Esophagus mucosa (tissue), 1 donor: ENCODE measurements at places on chromosomes 13 and 19. TPM values are rescaled to one million over a fixed set of nuclear protein-coding genes. Genes with fewer than 3 reads are reported as not detected.

DNA sequence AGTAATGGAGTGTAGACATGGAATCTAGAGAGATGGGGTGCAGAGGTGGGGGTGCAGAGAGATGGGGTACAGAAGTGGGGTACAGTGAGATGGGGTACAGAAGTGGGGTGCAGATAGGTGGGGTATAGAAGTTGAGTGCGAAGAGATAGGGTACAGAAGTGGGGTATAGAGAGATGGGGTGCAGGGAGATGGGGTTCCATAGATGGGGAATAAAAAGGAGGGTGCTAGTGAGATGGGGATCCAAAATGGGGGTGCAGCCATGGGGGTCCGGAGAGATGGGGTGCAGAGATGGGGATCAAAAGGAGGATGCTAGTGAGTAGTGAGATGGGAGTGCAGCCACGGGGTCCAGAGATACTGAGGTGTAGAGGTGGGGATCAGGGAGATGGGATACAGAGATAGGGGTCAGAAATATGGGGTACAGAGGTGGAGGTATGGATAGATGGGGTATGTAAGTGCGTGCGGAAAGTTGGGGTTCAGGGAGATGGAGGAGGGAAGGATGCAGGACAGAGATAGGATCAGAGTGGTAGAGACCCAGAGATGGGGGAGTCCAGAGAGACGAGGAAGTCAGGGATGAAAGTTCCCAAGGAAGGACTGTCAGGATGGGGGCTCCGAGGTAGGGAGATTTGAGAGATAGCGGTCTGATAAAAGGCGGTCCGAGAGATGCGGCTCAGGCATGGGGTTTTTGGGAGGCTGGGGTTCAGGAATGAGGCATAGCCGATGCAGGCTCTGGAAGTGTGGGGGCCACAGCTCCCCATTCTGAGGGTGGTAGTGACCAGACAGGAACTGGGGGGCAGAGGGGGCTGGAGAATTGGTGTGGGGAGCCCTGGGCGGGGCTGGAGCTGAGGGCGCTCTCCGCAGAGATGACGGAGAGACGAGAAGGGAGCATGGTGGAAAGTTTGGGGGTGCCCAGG lies 3.4 kb downstream of the PALM3 start:
- no peak for ATAC-seq

- peak; percentile 10 for ATAC-seq
Measured at GRCh38 chr13:51620165-51620983, 36.1 kb downstream of the WDFY2 start.

DNA sequence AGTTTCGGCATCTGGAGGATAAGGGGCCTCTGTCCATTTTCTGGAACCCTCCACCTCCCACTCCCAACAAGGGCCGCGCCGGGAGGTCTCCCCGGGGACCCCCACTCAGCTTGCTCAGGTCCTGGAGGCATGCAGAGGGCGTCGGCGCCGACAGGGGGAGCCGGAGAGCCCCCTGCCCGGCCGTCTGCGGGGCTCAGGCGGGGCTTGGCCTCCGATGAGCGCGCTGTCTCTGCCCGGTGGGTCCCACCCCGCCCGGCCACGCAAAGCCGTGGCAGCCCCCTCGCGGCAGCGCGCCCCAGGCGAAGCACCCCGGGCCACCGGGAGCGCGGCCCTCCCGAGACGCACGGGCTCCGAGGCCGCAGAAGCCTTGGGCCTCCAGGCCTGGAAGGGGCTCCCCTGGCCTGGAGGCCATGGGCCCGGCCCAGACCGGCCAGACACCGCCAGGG lies 149.7 kb upstream of the ZNF536 start:
- no peak for ATAC-seq

- no peak for ATAC-seq
Measured at GRCh38 chr19:13968999-13969398, 16.7 kb downstream of the DCAF15 start.

DNA sequence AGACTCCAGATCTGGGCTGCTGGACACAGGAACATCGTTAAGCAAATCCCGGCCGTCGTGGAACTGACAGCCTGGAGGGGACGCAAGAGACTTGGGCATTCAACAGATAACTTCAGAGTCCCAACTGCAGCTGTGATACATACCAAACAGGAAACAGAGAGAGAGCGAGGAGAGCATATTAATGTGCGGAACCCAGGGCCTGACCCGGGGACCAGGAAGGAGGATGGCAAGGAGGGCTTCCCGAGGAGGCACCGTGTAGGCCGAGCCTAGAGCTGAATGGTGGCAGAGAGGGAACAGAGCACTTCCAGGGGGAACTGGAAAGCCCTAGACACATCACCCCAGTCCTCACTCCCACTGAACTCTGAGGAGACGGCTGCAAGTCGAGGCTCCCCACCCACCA lies 68.1 kb downstream of the SIPA1L3 start:
- ATAC-seq: no peak

GRCh38 chr19:17148130-17148529 lies 67.0 kb upstream of the USE1 start:
- ATAC-seq: no peak

- no peak for ATAC-seq
Measured at GRCh38 chr19:7982103-7982502, 23.3 kb downstream of the ELAVL1 start.

GRCh38 chr13:54486421-54487166 lies 1458.0 kb downstream of the OLFM4 start:
- ATAC-seq: no peak

DNA sequence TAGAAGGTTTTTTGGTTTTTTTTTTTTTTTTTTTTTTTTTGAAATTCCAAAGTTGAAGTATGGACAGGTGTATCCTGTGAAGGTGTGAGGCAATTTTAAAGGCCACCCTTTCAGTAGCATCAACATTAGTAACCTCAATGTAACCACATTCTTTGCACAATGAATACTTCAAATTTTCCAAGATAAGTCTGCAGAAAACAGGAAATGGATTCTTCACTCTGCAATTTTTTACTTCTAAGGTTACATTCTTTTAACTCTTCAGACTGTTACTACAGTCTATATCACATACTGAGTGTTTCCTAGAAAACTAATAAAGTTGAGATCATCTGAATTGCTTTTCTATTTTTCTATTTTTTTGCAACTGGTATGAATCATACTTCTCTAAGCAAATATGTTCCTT lies 569.0 kb upstream of the GPC6 start:
- no peak for ATAC-seq

GRCh38 chr13:96816874-96817273 lies 177.4 kb downstream of the OXGR1 start:
- ATAC-seq: no peak

- ATAC-seq: no peak
Measured at GRCh38 chr19:15014579-15014978, 34.7 kb upstream of the CASP14 start.

DNA sequence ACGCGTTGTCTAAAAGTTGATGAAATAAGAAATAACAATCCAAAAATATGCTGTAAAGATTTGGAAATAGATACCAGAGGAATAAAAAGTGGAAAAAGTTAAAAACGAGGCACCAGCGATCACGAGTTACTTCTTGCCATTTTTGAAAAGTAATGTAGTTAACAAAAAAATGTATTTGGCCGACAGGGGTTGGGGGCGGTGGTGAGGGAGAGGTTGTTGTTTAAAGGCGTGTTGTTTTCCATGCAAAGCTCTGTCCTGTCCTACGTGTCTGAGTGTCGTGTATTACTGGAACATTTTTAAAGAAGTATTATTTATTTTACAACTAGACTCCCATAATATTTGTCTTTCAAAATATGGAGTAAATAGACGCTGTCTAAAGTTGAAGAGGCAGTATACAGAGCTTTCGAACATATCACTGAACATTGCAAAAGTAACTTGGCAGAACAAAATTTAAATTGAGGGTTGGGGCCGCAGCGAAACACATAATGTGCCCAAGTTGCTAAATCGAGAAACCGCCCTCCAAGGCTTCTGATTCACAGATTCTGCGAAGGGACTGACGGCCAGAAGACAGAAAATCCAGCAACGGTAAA lies 823 bp downstream of the FBXO17 start:
- no peak for ATAC-seq

DNA sequence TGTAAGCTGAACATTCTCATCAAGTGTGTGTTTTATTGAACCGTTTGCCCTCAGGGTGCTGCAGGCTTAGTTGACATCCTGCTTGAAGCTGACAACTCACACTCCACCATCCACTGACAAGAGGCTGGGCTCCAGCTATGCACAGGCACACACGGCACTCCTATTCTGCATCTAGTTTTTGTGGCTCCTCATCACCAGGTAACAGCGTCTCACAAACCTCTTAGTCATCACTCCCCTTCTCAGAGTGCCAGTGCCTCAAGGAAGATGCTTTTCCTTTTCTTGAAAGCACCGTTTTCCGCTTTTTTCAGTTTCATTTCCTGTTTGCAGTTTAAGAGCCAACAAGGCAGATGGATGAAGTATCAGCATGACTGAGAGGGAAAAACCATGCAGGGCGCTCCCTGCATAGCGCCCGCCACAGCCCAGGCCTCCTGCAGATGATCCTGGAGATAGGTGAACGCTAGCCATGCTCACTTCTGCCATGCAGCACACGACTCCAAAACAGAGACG lies 491.2 kb downstream of the COG6 start:
- peak; percentile 40 for ATAC-seq

GRCh38 chr19:40424637-40425449 lies 949 bp downstream of the SERTAD1 start:
- no peak for ATAC-seq

DNA sequence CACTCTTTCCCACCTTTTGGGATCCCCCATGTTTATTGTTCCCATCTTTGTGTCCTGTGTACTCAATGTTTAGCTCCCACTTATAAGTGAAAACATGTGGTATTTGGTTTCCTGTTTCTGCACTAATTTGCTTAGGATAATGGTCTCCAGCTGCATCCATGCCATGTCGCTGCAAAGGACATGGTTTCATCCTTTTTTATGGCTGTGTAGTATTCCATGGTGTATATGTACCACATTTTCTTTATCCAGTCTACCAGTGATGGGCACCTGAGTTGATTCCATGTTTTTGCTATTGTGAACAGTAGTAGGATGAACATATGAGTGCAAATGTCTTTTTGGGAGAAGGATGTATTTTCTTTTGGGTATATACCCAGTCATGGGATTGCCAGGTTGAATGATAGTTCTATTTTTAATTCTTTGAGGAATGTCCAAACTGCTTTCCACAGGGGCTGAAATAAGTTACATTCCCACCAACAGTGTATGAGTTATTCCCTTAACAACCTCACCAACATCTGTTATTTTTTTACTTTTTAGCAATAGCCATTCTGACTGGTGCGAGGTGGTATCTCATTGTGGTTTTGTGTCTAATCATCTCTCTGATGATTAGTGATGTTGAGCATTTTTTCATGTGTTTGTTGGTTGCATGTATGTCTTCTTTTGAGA lies 55.7 kb upstream of the MEDAG start:
- ATAC-seq: no peak

DNA sequence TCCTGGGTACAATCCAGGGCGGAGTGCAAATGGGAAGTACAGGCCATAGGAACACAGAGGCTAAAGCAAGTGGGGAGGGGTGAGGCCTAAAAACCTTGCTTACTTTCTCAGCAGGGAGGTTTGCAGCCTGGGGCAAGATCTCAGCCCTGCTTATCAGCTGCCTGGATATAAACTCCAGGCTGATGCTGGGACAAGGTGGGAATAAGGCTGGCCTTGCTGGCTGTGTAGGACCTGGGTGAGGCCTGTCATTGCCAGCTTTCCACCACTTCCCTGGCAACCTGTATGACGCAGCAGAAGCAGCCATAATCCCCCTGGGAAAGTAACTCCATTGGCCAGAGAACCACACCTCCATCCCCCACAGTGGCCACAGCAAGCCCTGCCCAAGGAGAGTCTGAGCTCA lies 279.1 kb upstream of the ATXN8OS start:
- ATAC-seq: no peak

DNA sequence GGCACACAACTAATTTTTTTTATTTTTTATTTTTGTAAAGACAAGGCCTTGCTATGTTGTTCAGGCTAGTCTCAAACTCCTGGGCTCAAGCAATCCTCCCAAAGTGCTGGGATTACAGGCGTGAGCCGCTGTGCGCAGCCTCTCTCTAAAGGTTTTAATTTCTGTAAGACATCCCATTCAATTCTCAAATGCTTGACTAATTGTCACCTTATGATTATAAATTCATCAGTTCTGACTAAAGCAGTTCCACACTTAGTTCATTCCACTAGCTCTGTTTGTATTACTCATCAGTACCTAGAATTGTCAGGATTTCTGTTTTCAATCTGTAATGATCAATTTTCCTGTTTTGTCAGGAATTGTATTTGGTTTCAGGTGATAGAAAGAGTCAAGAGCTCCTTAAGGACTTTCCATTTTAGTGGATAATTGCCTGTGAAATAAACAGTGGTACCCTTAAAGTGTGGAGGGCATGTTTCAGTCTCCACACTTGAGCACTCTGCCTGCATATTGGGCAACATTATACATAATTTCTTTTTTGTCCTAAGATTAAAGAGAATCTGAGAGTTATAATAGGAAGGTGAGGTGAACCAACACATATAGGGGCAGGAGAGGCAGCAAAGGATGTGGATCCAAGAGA lies 27.6 kb downstream of the GPALPP1 start:
- ATAC-seq: no peak

- ATAC-seq: no peak
Measured at GRCh38 chr13:73835138-73835721, 299.0 kb downstream of the KLF12 start.

DNA sequence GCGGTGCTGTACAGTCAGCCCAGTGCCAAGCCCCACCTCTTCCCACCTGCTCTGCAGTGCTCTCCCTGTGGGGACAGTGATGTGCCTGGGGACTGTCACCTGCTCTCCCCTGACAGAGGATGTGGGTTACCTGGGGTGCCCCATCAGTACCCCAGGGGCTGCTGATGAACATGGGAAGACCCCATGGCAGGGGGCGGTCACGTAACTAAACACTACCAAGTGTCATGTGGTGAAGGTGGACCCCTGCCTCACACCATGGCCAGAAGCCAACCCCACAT lies 12.7 kb downstream of the KDM4B start:
- ATAC-seq: no peak

DNA sequence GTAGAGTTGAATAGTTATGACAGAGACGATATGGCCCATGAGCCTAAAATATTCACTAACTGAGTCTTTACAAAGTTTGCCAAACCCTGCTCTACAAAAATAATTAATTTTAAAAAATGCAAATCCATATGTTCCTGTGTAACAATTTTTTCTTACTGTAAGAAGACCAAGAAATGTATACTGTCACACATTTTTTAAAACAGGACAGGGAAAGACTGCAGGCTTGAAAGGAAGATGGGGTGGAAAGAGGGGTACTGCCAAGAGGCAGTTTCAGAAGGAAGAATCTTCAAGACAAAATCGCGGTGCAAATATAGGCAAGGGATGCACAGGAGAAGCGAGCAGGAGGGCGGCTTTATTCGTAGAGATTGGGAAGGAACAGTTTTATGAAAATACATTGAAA lies 115.7 kb upstream of the KLHL1 start:
- ATAC-seq: no peak

- ATAC-seq: no peak
Measured at GRCh38 chr13:43522788-43523187, 264.0 kb downstream of the ENOX1 start.

SELENOV gene
- not detected for total RNA-seq

NKG7 gene
- not detected for total RNA-seq

FPR1 gene
- 1.2 TPM for total RNA-seq

FAM124A gene
- 0.72 TPM for total RNA-seq

COX6B1 gene
- 553 TPM for total RNA-seq

ELAVL3 gene
- not detected for total RNA-seq

APOC1 gene
- total RNA-seq: 4.7 TPM
